ENCODE measurements at places on chromosomes 2 and 18. TPM values are rescaled to one million over a fixed set of nuclear protein-coding genes. Genes with fewer than 3 reads are reported as not detected.

Gene MC5R
- not detected for total RNA-seq

Gene RAB17
- not detected for total RNA-seq

Gene DHRS9
- total RNA-seq, result 0.25 TPM

Gene TUBA3E
- not detected for total RNA-seq

Gene OR6B2
- not detected for total RNA-seq

Gene DNAH7
- total RNA-seq, result 0.05 TPM

Gene MAL
- not detected for total RNA-seq

Gene POLE4
- total RNA-seq, result 53.3 TPM

Gene ARHGEF33
- 0.20 TPM for total RNA-seq

Gene ERBB4
- not detected for total RNA-seq

Gene REG3G
- not detected for total RNA-seq

Gene CROCC2
- not detected for total RNA-seq

Gene RUFY4
- not detected for total RNA-seq

Gene MAP2
- 3.1 TPM for total RNA-seq

Gene FAM124B
- total RNA-seq, result not detected

Gene PAX8
- total RNA-seq, result 0.64 TPM

Gene PRSS56
- total RNA-seq, result not detected

Gene NAB1
- total RNA-seq, result 31.9 TPM

- H3K27ac ChIP-seq, result no peak overlapping the region
- no peaks in the 10 kb centered on the region for H3K36me3 ChIP-seq
- no peak for DNase-seq
- H3K4me3 ChIP-seq, result no peak overlapping the region
- peaks cover 3% of the 10 kb centered on the region for H3K27me3 ChIP-seq
Observed at GRCh38 chr18:36188916-36189315, 1.6 kb downstream of the MOCOS start.

GRCh38 chr18:8868276-8868675 lies 162.9 kb downstream of the MTCL1 start:
- H3K4me1 ChIP-seq, result no peaks in the 10 kb centered on the region
- no peak overlapping the region for H3K27ac ChIP-seq
- H3K27me3 ChIP-seq, result no peaks in the 10 kb centered on the region
- no peaks in the 10 kb centered on the region for H3K36me3 ChIP-seq
- DNase-seq, result no peak
- H3K4me3 ChIP-seq, result no peak overlapping the region

DNA sequence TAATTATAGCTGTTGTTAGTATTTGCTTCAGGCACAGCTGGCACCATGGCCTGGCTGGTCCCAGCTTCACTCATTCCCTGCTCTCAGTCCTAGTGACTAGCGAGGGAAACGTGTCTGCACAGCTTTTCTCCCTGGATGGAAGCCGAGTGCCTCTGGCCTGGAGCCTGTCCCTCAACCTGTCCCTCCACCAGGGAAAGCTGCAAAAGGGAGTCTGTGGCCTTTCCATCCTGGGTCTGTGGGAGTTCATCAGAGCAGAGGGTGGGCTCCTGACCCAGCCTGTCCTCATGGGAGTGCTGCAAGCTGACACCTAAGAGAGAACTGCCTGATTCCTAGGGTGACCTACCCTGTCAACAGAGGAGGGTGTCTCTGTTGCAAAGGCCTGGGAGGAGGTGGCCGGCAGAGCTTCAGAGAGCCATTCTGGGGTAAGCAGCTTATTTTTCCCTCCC lies 118.3 kb downstream of the CAPN13 start:
- no peak overlapping the region for H3K27ac ChIP-seq
- H3K27me3 ChIP-seq, result no peaks in the 10 kb centered on the region
- DNase-seq, result no peak
- no peak overlapping the region for H3K4me3 ChIP-seq

GRCh38 chr2:231245249-231246094 lies 47.0 kb downstream of the ARMC9 start:
- H3K27me3 ChIP-seq, result no peaks in the 10 kb centered on the region
- no peak overlapping the region for H3K4me3 ChIP-seq
- no peaks in the 10 kb centered on the region for H3K4me1 ChIP-seq
- H3K36me3 ChIP-seq, result no peaks in the 10 kb centered on the region

DNA sequence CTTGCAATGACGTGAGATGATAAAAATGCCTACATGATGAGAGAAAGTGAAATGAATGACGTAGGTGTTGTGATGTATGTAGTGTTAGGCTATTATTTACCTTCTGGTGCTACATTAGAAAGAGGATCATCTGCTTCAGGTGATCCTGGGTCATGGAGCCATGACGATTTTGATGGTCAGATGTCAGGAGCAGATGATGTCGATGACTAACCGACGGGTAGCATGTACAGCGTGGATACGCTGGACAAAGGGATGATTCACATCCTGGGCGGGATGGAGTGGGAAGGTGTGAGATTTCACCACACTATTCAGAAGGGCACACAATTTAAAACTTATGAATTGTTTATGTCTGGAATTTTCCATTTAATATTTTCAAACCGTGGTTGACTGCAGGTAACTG lies 43.5 kb upstream of the ACVR1C start:
- no peak overlapping the region for H3K4me3 ChIP-seq
- H3K36me3 ChIP-seq, result no peaks in the 10 kb centered on the region
- H3K27ac ChIP-seq, result no peak overlapping the region
- no peaks in the 10 kb centered on the region for H3K27me3 ChIP-seq
- DNase-seq, result no peak
- H3K4me1 ChIP-seq, result no peaks in the 10 kb centered on the region

- H3K27me3 ChIP-seq, result no peaks in the 10 kb centered on the region
- H3K4me3 ChIP-seq, result no peak overlapping the region
- no peak for DNase-seq
Observed at GRCh38 chr2:142673836-142674235, 203.6 kb upstream of the KYNU start.

- H3K4me1 ChIP-seq, result no peaks in the 10 kb centered on the region
- no peak overlapping the region for H3K4me3 ChIP-seq
- no peaks in the 10 kb centered on the region for H3K27me3 ChIP-seq
- H3K27ac ChIP-seq, result no peak overlapping the region
- no peak for DNase-seq
- H3K36me3 ChIP-seq, result no peaks in the 10 kb centered on the region
Observed at GRCh38 chr18:58168993-58169392, 125.0 kb downstream of the NEDD4L start.

- no peak for DNase-seq
- peaks cover 17% of the 10 kb centered on the region for H3K36me3 ChIP-seq
- no peaks in the 10 kb centered on the region for H3K27me3 ChIP-seq
- no peak overlapping the region for H3K4me3 ChIP-seq
- no peaks in the 10 kb centered on the region for H3K4me1 ChIP-seq
- H3K27ac ChIP-seq, result no peak overlapping the region
Observed at GRCh38 chr2:197555467-197555866, 39.6 kb downstream of the MOB4 start.

GRCh38 chr2:179096090-179096489 lies 46.2 kb upstream of the CCDC141 start:
- H3K4me1 ChIP-seq, result peaks cover 28% of the 10 kb centered on the region
- H3K27me3 ChIP-seq, result no peaks in the 10 kb centered on the region
- no peaks in the 10 kb centered on the region for H3K36me3 ChIP-seq
- peak overlapping the region; percentile 23 for H3K27ac ChIP-seq

- no peaks in the 10 kb centered on the region for H3K27me3 ChIP-seq
- H3K4me1 ChIP-seq, result no peaks in the 10 kb centered on the region
- no peak overlapping the region for H3K27ac ChIP-seq
Observed at GRCh38 chr2:152548996-152549395, 168.3 kb downstream of the PRPF40A start.

DNA sequence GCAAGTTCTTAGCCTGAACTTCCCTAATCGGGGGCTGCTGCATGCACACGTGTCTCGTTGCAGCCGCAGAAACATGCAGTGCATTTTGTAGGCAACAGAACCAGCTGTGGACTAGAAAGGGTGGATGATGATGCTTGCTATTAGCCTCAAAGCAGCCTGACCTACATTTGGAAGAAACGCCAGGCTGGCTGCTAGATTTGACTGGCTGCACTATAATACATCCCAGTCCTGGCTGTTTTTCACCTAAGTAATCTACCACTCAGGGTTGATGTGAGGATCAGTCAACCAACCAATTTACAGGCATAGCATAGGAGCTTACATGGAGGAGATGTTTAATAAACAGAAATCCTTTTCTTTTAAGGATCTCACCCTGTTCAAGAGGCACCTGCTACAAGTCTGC lies 56.4 kb upstream of the SPP2 start:
- no peak overlapping the region for H3K27ac ChIP-seq
- H3K4me1 ChIP-seq, result peaks cover 14% of the 10 kb centered on the region
- H3K27me3 ChIP-seq, result no peaks in the 10 kb centered on the region
- H3K4me3 ChIP-seq, result no peak overlapping the region
- no peaks in the 10 kb centered on the region for H3K36me3 ChIP-seq

- no peaks in the 10 kb centered on the region for H3K27me3 ChIP-seq
- H3K27ac ChIP-seq, result no peak overlapping the region
Observed at GRCh38 chr18:60147323-60147722, 225.3 kb downstream of the MC4R start.

DNA sequence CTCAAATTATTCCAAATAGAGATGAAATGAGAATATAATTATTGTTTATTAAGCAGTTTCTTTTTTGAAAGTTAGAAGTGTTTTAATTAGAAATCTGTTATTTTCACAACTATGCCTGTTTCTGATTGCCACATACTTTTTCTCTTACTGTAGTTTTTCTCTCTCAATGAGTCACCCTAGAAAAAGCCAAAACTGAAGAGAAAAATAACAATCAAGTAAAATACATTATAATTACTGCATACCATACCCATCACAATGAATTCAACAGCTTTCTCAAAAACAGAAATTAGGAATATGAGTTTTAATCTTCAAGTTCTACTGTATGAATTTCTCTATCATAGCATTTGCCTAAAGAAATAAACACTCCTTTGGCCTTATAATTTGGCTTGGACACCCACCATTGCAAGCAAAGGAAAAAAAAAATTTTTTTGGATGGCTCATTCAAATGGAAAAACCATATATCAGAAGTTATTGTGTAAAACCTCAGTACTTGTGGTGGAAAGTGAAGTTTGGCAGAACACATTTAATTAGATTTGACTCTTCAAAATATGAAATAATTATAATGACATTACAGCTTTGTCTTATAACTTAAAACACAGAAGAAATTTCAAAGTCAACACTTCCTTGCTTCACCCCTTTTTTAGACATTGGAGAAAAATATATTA lies 138.5 kb downstream of the DYM start:
- DNase-seq, result no peak
- H3K36me3 ChIP-seq, result no peaks in the 10 kb centered on the region
- no peak overlapping the region for H3K27ac ChIP-seq
- no peaks in the 10 kb centered on the region for H3K27me3 ChIP-seq

DNA sequence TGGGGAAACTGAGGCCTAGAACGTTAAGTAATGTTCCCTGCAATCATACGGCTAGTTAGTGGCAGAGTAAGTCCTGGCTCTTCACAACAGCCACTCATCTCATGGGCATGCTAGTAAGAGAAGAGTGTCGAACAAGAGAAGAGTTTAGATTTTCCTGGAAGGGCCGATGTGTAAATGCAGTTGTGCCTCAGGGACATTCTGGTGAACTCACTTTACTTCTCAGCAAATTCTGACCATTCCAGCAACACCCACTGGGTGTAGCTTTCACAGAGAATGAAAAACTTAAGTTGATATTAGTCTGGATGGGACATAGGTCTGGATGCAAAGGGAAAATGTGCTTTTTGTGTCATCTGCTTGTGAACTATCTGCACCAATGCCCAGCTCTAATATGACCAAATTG lies 23.5 kb downstream of the MRPL44 start:
- no peaks in the 10 kb centered on the region for H3K36me3 ChIP-seq
- H3K27ac ChIP-seq, result no peak overlapping the region
- DNase-seq, result no peak
- no peaks in the 10 kb centered on the region for H3K4me1 ChIP-seq
- no peak overlapping the region for H3K4me3 ChIP-seq
- no peaks in the 10 kb centered on the region for H3K27me3 ChIP-seq

GRCh38 chr2:207223051-207223450 lies 57.3 kb upstream of the KLF7 start:
- no peak for DNase-seq
- H3K4me1 ChIP-seq, result no peaks in the 10 kb centered on the region
- H3K36me3 ChIP-seq, result no peaks in the 10 kb centered on the region
- no peak overlapping the region for H3K27ac ChIP-seq
- no peak overlapping the region for H3K4me3 ChIP-seq
- no peaks in the 10 kb centered on the region for H3K27me3 ChIP-seq

DNA sequence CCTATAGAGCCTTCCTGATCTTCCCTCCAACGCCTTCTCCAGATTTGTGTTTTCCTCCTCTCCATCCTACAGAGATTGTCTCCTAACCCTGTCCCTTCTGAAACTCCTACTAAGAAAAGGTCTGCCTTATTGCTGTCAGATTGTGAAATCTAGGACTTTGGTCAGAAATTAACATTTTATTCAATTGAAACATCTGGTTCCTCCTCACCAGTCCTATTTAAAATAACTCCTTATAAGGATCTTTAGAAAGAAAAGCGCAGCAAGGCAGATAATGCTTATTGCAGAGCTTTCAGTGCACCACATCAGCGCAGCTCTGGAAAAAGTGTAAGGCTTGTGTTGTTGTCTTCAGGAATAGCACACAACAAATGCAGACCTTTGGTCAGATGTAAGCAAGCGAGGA lies 477.8 kb upstream of the CHST9 start:
- H3K4me1 ChIP-seq, result no peaks in the 10 kb centered on the region
- H3K27me3 ChIP-seq, result no peaks in the 10 kb centered on the region
- H3K36me3 ChIP-seq, result no peaks in the 10 kb centered on the region
- H3K27ac ChIP-seq, result no peak overlapping the region

GRCh38 chr2:240388471-240389301 lies 46.8 kb upstream of the GPC1 start:
- DNase-seq, result no peak
- H3K36me3 ChIP-seq, result no peaks in the 10 kb centered on the region
- H3K27me3 ChIP-seq, result no peaks in the 10 kb centered on the region
- H3K4me3 ChIP-seq, result no peak overlapping the region
